ENCODE measurements at places on chromosomes 5 and 9. TPM values are rescaled to one million over a fixed set of nuclear protein-coding genes. Genes with fewer than 3 reads are reported as not detected.

GRCh38 chr5:56328753-56329560, 95.8 kb upstream of the ANKRD55 start:
- peak; percentile 63 for DNase-seq

DNA sequence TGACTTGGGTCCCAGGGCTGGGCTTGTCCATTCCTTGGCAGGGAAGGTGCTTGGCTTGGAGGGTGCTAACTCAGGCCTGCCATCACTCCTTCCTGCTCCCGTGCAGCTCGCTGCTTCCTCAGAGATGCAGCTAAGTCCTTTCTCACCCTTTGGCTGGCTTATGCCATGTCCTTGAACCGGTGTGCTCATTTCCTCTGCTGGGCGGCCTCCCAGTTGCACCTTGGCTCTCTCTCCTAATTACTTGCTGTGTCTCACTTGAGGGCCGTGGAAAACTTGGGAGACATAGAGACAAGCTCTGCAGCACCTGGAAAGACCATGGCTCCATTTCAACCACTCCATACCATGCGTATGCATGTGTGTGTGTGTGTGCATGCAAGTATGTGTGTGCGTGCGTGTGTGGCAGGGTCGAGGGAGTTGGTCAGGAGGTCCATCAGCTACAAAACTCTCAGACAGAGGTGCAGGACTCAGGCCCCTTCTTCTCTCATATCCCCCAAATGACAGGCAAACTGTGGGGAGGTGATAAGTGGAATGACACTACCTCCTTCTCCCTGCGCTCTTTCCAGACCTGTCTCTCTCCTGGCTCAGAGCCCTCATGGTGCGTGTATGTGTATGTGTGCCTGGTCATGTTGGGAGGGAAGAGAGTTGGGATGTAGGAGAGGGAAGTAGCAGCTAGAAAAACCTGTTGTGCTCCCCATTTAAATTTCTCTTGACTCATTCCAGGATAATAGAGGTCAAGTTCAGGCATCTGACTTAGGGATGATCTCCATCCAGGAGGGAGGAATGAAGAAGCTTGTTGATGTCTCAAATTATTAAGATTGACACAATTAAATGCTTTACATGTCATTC, 17.6 kb upstream of the MTMR12 start:
- no peak for DNase-seq

DNA sequence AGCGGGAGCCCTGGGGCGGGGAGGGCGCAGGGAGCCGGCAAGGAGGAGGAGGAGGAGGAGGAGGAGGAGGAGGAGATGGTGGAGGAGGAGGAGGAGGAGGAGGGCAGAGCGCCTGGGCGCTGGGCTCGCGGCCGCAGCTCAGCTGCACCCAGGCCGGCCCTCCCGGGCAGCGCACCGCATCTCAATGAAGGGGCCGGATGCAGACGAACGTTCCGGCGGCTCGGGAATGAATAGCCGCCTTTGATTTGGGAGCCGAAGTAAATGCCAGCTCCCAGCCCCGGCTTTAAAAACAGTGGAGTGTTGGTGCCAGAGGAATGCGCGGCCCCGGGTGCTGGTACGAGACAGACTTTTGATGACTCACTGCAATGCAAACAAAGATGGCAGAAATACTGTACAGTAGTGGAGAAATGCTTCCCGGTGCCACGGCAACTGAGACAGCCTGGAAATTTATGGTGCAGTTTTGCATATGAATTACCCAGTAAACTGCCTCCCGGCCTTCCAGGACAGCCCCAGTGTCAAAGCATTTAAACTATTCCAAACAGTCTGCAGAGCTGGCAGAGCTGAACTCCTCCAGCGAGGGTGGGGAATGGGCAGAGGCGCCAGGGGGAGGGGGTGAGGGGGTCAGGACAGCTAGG, 43.1 kb downstream of the NACC2 start:
- DNase-seq: peak; percentile 97

DNA sequence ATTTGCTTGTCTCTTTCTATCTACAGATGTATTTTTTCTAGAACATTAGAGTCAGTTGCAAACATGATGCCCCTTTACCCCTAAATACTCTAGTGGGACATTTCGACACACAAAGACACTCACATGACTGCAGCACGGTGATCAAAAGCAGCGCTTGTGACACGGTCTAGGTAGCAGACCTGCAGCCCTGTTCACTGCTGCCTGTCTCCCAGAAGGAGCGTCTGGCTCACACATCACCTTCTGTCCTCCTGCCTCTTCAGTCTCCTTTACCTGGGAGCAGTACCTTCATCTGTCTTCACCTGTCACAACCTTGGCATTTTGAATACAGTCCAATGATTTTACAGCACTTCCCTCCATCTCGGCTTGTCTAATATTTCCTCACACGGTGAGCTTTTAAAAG, 51.9 kb upstream of the SH3PXD2B start:
- no peak for DNase-seq

GRCh38 chr5:75584641-75585040, 26.6 kb upstream of the ANKDD1B start:
- peak; percentile 9 for DNase-seq

DNA sequence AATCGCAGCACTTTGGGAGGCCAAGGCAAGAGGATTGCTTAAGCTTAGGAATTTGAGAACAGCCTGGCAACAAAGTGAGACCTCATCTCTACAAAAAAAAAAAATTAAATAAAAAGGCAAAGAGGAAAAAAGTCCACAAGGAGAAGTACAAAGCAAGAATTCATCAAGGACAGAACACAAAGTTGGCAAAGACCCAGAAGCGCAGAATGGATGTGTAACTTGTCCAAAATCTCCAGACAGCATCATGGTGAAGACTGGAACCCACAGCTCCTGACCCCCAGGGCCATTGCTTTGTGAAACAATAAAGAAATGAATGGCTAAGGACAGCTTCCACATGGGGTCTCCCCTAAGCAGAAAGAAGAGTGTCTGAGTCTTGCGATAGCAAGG, 7.8 kb downstream of the HSD17B3 start:
- DNase-seq: no peak

GRIA1 gene
- not detected for total RNA-seq

SUSD3 gene
- total RNA-seq: not detected

BHMT gene
- not detected for total RNA-seq

IGIP gene
- 7.5 TPM for total RNA-seq

F12 gene
- total RNA-seq: 16.5 TPM

AJM1 gene
- 5.6 TPM for total RNA-seq

ENTPD8 gene
- not detected for total RNA-seq

C1QTNF2 gene
- not detected for total RNA-seq

FOXD4 gene
- total RNA-seq: 2.4 TPM

FGD3 gene
- total RNA-seq: not detected
